ENCODE measurements at places on chromosomes 4 and X. TPM values are rescaled to one million over a fixed set of nuclear protein-coding genes. Genes with fewer than 3 reads are reported as not detected.

The ARL9 gene
- total RNA-seq, result 0.09 TPM

The CLCN4 gene
- total RNA-seq, result 15.1 TPM

The UGT2B17 gene
- total RNA-seq, result not detected

The RPS6KA6 gene
- 4.2 TPM for total RNA-seq

The FOXP3 gene
- total RNA-seq, result not detected

The CD38 gene
- not detected for total RNA-seq

The GAB1 gene
- 49.3 TPM for total RNA-seq

The NKAP gene
- 6.0 TPM for total RNA-seq

The MAGEC1 gene
- total RNA-seq, result not detected

The REPS2 gene
- total RNA-seq, result 1.7 TPM

The P2RY4 gene
- total RNA-seq, result 0.09 TPM

The FHDC1 gene
- total RNA-seq, result 0.09 TPM

The SYAP1 gene
- total RNA-seq, result 39.9 TPM

The ADGRL3 gene
- 7.9 TPM for total RNA-seq

The HEPH gene
- total RNA-seq, result 29.5 TPM

The TAF1 gene
- 29.8 TPM for total RNA-seq

The BBS12 gene
- 5.8 TPM for total RNA-seq

The PPP2R2C gene
- total RNA-seq, result not detected

The FAM184B gene
- not detected for total RNA-seq

The NLRP2B gene
- not detected for total RNA-seq

The FAT1 gene
- total RNA-seq, result 114 TPM

The PPEF2 gene
- total RNA-seq, result not detected

The TRIM61 gene
- total RNA-seq, result 2.5 TPM

The CLIC2 gene
- total RNA-seq, result 12.6 TPM

The ADGRG2 gene
- 0.18 TPM for total RNA-seq

The TBC1D9 gene
- 12.8 TPM for total RNA-seq

The RTL5 gene
- total RNA-seq, result 4.3 TPM
